Urinary bladder (tissue), 4 donors: ENCODE measurements at places on chromosomes 3 and 15. TPM values are rescaled to one million over a fixed set of nuclear protein-coding genes. Genes with fewer than 3 reads are reported as not detected.

TBL1XR1 gene
- 252 TPM for total RNA-seq

PSTPIP1 gene
- 1.2 TPM for total RNA-seq

OR5H2 gene
- total RNA-seq, result not detected

RBMS3 gene
- total RNA-seq, result 136 TPM

PRICKLE2 gene
- 89.7 TPM for total RNA-seq

RASGRF1 gene
- total RNA-seq, result 0.48 TPM

PCSK6 gene
- total RNA-seq, result 14.1 TPM

PLCH1 gene
- total RNA-seq, result 3.2 TPM

C3orf80 gene
- total RNA-seq, result 1.0 TPM

NANOGP8 gene
- total RNA-seq, result 0.53 TPM

CCR8 gene
- total RNA-seq, result not detected

RTP1 gene
- not detected for total RNA-seq

- no peak for DNase-seq
These were observed 248.2 kb downstream of the TBC1D5 start for GRCh38 chr3:17494117-17494809.

- no peak for DNase-seq
These were observed 161.3 kb upstream of the CBLB start for GRCh38 chr3:106029954-106030626.

DNA sequence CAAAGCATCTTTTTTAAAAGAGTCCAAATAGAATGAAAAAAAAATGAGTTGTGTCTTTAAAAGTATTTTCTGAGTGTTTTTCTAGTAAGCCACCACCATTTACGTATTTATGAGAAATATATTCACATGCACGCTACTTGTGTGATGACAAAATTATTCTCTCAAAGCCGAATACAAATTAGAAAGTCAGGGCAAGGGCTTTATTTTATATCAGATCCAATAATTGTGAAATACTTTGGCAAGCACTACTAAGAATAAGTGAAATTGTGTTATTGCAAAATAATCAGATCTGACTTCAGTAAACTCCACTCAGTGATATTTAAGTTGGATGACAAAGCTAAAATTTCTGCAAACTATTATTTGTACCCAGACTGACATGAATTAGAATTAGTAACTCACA is 589.3 kb upstream of the KCNMB2 start:
- no peak for DNase-seq

DNA sequence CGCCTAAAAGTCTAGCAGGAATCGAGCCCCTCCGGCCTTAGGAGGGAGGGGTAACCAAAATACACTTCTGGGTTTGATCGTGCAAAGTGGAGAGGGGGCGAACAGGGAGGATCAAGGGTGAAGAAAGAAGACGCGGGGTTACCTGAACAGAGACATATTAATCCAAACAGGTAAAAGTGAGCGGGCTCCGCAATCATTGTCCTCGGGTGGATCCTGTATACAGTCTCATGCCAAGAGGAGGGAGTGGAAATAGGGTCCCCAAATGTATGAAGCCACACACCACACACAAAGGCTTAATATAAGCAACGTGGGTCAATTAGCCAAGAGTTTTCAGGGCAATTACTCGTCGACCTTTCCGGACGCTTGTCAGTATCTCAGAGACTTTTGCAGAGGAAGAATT is 749.5 kb downstream of the ROBO1 start:
- no peak for DNase-seq

- DNase-seq, result no peak
These were observed 14.3 kb downstream of the LIMD1 start for GRCh38 chr3:45608885-45609284.

DNA sequence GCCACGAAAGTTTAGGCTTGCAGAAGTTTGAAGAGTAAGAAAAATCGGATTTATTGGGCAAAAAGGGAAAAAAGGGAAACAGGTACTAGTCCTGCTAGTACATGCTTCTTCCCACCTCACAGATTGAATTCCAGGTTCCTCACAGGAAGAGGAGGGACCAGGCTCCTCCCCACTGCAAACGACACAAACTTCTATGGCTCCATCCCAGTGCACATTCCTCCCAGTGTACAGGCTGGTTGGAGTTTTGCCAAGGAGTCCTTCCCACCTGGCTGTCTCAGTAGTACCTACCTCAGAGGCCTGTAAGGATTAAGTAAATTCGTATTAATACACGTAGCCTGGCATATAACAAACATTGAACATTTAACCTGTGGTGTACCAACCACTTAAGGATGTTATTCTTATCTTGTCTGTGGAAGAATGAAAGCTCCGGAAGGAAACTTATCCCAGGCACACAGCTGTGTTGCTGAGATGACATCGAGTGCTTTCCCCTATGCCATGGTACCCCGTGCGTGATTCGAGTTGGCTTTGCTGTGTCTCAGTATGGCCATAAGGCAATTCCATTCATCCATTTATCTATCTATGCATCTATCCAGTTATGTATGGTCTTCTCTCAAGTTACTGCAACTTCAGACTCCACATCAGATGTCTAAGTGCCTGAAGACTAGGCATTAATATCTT is 294.3 kb downstream of the LRTM1 start:
- DNase-seq, result no peak

- DNase-seq, result no peak
These were observed 990 bp upstream of the ZNF148 start for GRCh38 chr3:125375950-125376679.

- DNase-seq, result no peak
These were observed 410.8 kb upstream of the RASGRP1 start for GRCh38 chr15:38975282-38975990.

- DNase-seq, result no peak
These were observed 25.1 kb downstream of the SHISA5 start for GRCh38 chr3:48478626-48479555.

- no peak for DNase-seq
These were observed 40.4 kb downstream of the KIF15 start for GRCh38 chr3:44802011-44802410.

DNA sequence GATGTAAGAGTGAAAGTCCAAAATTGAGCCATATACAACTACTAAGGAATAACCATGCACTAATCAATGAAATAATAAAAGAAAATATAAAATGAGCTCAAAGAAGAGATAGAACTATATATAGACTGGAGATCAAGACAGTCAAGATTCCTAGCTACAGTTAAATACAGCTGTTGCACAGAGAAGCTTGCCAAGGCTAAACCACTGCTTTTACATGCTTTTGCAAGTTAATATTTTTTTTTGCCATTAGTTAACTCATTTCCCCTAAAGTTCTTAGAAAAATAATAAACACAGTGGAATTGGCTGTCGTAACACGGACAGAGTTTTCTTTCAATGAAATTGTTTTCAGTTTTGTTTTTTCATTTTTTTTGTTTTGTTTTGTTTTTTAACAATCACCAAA is 123.0 kb downstream of the VGLL3 start:
- DNase-seq, result no peak

DNA sequence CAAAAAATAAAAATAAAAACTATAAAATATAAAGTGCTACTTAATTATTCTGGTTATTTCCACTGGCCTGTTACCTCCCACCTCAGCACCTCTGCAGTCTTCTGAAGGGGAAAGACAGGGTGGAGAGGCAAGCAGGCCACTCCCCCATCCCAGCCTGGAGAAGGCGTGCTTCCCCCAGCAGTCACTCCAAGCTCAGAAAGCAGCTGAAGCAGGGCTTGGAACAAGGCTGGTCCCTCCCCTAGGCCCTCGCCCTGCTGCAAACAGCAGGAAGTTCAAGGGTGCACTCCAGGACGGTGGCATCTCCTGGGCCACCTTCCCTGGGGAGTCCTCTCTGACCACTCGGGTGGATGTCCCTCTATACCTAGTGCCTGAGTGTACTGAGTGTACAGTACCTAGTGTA is 21.4 kb downstream of the CACNA2D2 start:
- no peak for DNase-seq

GRCh38 chr3:16618721-16619120 is 13.5 kb upstream of the DAZL start:
- no peak for DNase-seq

GRCh38 chr15:67120839-67121643 is 55.6 kb downstream of the SMAD3 start:
- DNase-seq, result no peak

- no peak for DNase-seq
These were observed 1.4 kb downstream of the CEMIP start for GRCh38 chr15:80780416-80781221.

DNA sequence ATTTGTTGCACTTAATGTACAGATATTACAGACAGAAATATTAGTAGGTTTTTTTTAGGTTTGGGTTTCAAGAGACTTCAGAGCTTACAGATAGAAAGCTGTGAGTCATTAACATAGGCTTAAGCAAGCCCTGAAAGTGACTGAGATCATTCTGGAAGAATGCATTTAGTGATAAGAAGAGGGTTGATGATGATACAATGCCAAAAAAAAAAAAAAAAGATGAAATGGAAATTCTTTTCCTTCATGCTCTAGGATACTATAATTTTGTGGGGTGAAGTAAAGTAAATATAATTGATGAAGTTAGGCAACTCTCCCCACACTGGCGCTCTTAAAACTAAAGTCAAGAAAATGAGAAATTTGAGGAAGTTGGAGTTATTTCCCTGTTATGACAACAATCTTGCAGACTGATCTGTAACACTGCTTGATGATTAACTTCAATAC is 169.4 kb upstream of the ZNF385D start:
- DNase-seq, result no peak

DNA sequence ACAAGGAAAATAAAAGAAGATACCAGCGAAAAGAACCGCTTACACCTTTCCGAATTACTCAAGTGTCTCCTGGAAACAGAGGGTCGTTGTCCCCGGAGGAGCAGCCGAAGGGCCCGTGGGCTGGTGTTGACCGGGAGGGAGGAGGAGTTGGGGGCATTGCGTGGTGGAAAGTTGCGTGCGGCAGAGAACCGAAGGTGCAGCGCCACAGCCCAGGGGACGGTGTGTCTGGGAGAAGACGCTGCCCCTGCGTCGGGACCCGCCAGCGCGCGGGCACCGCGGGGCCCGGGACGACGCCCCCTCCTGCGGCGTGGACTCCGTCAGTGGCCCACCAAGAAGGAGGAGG is 325 bp downstream of the ALCAM start:
- no peak for DNase-seq

GRCh38 chr3:179194931-179195330 is 46.8 kb downstream of the PIK3CA start:
- DNase-seq, result no peak

- DNase-seq, result no peak
These were observed 181.8 kb downstream of the PDCD6IP start for GRCh38 chr3:33980252-33980651.

DNA sequence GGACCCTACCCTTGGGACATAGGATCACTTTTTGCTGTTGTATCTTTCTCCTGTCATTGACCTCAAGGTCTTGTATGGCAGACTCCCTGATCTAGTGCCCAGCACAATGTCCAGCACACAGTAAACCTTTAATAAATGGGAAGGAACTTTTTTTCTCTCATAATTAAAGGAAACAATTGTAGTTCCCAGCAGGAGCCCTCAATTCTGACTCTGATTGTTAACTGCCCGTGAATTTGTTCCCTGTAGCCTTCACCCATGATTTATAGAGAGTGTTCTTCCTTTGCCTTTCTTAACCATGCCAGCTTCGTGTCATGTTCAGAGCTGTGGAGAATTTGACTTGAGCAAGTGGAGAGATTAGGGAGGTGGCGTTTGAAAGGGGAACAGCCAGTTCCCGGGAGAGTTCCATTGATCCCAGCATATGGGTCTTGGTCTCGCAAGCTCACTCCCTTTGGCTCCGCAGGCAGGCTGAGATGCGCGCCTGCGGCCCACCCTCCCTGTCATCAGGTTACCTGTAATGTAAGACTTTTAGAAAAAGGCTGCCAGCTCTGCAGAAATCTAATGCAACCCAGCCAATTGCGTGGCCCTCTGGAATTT is 182.6 kb downstream of the TP63 start:
- DNase-seq, result no peak

- DNase-seq, result no peak
These were observed 939 bp upstream of the ULK3 start for GRCh38 chr15:74843891-74844299.
